ENCODE measurements at places on chromosomes 1 and 21.

DNA sequence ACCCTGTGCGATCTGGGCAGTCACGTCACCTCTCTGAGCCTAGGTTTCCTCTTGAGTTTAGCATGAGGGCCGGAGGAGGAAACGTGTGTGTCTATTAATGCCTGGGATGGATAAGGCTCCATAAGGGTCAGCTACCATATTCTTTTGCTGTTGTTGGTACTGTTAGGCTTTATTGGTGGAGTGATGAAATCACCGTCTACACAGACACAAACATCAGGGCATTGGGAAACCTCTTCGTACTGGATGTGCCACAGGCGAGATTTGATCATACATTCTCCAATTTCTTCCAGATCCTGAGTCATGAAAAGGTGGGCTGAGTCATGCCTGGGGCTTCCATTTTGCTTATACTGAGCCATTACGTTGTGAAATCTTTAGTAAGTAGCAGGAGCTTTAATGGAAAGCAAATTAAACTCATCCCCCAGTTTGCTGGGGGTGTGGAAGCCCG, 24.9 kb upstream of the GRHL3 start:
- no peak for DNase-seq

DNA sequence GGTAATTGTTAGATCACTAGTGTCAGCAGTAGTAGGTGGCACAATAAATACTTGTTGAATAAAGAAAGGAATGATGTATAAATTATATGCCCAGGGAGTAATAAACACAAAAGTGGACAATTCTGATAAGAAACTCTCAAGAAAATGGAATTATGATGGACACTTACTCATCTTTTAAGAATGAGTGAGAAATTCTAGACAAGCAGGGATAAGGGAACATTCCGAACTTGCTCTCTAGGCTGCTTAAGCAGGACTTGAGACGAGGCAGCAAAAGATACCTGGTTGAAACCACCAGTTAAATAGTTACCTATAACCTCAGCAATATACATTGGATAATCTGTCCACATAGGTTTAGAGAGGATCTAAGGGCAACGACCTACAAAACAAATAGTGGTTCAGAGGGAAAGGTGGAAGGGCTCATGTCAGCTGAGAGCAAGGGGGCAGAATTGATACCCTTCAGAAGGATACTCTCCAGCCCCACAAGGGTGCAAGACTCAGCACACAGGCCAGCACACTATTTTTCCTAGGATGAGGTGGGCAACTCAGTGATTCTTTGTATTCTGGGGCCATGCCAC, 46.3 kb downstream of the XCL2 start:
- no peak for DNase-seq

DNA sequence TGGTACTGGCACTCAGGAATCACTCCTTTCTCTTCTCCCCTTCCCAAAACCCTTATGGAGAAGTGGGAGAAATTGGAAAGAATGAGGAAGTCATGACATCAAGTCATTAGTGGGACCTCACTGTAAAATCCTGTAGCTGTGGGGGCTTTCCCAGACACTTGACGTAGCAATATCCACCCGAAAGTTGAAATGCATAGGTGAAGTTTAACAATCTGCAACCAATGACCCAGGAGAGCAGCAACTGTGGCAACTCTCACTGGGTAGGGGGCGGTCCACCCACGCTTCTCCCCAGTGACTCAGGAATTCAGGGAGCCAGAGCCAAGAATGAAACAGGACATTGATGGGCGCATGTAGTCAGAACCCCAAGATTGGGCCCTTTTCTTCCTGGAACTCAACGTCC, 27.0 kb downstream of the ABCA4 start:
- no peak for DNase-seq

GRCh38 chr1:226891846-226892523, 21.6 kb downstream of the PSEN2 start:
- DNase-seq, result no peak

- no peak for DNase-seq
Observed at GRCh38 chr21:26914557-26914956, 52.3 kb downstream of the ADAMTS5 start.

- DNase-seq, result no peak
Observed at GRCh38 chr1:179995576-179995975, 41.0 kb downstream of the CEP350 start.

- no peak for DNase-seq
Observed at GRCh38 chr1:12276225-12276624, 46.4 kb downstream of the VPS13D start.

DNA sequence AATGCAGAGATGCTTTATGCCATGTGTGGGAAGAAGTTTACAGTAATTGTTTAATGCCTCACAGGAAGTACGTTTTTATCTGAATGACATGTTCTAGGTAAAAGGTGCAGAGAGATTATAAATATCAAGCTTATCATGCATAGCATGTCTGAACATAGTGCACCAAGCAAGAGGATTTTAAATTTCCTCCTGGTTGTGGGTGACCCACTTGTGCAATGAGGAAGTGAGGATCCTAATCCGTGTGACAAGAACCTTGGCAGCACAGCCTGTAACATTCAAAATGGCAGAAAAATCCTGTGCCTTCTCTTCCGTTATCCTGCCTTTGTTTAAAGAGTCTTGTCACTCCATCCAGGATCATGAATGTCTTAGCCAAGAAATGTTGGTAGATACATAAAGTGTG, 75.6 kb downstream of the PLA2G4A start:
- no peak for DNase-seq

DNA sequence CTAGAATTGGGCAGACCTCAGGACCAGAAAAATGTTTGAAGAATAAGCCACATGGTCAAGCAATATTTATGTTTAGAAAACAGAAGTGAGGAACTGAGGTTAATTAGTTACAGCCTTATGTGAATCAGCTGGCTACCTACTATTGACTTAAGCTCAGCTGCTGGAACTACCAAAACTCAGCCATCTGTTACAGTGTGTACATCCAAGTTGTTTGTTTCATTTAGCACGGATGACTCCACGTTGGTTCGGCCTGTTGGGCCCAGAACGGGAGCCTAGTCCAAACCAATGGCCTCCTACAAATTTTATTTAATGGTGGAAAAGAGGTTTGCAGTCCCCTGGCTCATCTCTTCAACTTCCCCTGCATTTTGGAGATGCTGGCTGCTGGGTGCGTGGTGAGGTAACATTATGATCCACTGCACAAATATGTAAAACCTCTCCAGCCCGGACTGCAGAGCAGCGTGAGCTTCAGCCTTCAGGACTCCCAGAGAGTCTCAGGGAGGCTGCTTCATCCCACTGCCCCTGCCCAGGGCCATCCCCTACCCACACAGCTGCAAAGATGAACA, 143.4 kb downstream of the ZZZ3 start:
- no peak for DNase-seq

- DNase-seq, result no peak
Observed at GRCh38 chr1:59937636-59938210, 11.2 kb upstream of the CYP2J2 start.

GRCh38 chr1:174744886-174745285, 254.9 kb upstream of the CACYBP start:
- DNase-seq, result no peak

Measured in left ventricle myocardium inferior (tissue), 1 donor.